HFFc6 (cell line): ENCODE measurements at places on chromosomes 5 and 9. TPM values are rescaled to one million over a fixed set of nuclear protein-coding genes. Genes with fewer than 3 reads are reported as not detected.

- no peak for DNase-seq
Measured at GRCh38 chr9:133169102-133169501, 5.4 kb upstream of the GBGT1 start.

DNA sequence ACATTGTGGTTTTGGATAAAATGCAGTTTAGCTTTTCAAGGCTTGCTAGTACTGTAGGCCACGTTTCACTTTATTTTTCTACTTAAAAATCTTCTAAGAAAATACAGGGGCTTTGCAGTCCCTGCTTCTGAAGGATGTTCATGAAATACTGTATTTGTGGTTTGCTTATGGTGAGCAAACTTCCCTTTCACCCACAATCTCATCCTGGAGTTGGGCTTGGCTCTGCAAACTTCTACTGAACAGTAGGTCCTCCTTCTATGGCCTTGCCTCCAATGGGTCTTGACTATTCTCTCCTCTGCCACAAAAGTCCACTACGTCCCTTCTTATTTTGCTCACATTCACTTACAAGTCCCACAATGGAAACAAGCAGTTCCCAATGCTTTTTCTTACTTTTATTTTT lies 502.7 kb upstream of the KLF4 start:
- no peak for DNase-seq

DNA sequence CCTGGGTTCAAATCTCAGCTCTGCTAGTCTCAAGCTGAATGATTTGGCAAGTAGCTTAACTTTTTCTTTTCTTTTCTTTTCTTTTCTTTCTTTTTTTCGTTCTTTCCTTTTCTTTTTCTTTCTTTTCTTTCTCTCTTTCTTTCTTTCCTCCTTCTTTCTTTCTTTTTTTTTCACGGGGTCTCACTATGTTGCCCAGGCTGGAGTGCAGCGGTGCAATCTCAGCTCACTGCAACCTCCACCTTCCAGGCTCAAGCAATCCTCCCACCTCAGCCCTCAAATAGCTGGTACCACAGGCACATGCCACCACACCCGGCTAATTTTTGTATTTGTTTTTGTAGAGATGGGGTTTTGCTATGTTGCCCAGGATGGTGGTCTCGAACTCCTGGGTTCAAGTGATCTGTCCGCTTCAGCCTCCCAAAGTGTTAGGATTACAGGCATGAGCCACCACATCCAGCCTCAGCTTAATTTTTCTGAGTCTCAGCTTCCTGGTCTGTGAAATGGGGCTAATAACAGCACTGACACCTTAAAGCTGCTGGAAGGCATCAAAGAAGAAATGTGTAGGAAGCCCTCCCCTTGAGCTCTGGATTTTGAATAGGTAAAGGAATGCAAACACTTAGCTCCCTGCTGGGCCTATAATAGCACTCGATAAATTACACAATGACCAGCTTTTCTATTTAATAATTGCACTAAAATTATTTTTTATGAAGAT lies 17.5 kb upstream of the PPARGC1B start:
- DNase-seq, result no peak

GRCh38 chr5:180026320-180026719 lies 45.2 kb downstream of the RNF130 start:
- no peak for DNase-seq

DNA sequence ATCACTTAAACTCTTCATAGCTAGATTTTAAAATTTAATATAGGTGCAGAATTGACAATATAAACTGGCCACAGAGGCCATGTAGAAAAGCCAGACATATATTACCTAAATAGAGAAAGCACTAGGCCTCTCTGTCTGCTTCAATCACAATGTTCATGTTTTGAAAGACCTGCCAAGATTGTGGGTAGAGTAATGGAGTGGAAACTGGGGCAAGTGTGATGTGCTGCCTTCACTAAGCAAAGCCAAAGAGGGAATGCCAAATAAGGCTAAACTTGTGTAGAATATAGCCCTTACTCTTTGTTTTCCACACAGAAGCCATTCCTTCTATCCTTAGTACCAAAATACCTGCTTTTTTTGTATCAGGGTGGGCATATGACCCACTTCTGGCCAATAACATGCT lies 15.1 kb upstream of the ISOC1 start:
- DNase-seq, result no peak

- no peak for DNase-seq
Measured at GRCh38 chr5:170783498-170784247, at the start of gene GABRP. Gene GABRP, plus strand, starts transcription at chr5:170783725. Its CDS starts 4,891 bp downstream, at chr5:170788616.

DNA sequence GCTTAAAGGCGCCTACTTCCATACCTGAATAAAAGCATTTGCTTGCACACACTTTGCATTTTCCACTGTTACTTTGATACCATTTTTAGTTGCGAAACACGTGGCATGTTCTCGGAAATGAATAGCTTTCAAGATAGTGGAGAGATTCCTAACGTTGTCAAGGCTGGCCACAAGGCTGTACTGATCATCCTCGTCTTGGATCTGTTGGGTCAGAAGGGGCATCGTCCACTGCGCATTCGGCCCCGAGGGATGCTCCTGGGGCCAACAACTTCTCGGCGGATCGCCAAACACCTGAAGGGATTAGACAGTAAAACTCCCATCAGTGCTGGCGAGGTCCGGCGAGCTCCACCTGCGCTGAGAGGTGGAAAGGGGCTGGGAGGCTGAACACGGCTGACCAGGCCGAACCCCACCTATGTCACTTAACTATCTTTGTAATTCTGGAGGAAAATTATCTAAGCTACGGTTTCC lies 599 bp downstream of the RAD1 start:
- DNase-seq, result peak; percentile 17

DNA sequence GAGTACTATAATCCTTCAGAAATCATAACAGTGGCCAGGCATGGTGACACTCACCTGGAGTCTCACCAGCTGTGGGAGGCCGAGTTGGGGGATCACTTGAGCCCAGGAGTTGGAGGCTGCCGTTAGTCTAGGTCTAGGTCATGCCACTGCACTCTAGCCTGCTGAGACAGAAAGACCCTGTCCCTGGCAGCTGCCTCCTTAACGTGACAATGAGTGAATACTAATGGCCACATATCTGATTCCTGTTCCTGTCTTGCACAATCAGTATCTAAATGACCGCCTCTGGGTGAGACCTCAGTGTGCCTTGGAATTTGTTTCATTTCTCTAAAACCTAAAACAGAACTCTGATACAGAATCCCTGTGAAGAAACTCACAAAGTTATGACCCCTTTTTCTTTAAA lies 131.0 kb upstream of the DAB2 start:
- no peak for DNase-seq

DNA sequence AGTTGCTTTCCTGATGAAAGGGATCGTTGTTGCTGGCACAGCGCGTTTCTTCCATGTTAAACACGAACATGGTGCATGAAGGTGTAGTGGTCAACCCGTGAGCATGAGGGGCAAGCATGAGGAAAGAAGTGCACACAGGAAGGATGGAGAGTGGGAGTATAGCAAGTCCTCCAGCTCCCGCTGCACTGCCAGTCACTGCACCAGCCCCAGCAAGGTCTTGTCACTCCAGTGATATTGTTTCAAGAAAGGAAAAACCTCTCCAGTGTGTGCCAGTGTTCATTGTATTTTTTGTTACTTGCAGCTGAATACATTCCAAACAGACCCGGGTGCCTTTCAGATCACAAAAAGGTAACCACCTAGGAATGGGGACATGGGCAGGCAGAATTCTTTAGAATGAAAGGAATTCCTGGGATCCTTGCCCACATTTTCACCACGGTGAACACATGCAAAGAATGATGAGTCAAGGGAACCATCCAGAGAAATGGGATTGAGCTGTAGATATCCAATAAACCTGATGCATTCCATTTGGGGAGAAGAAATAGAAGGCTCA lies 186.3 kb downstream of the AOPEP start:
- DNase-seq, result peak; percentile 82

- DNase-seq, result no peak
Measured at GRCh38 chr5:59351076-59351794, 542.3 kb downstream of the PDE4D start.

- DNase-seq, result peak; percentile 36
Measured at GRCh38 chr5:111857623-111858022, 100.6 kb upstream of the NREP start.

DNA sequence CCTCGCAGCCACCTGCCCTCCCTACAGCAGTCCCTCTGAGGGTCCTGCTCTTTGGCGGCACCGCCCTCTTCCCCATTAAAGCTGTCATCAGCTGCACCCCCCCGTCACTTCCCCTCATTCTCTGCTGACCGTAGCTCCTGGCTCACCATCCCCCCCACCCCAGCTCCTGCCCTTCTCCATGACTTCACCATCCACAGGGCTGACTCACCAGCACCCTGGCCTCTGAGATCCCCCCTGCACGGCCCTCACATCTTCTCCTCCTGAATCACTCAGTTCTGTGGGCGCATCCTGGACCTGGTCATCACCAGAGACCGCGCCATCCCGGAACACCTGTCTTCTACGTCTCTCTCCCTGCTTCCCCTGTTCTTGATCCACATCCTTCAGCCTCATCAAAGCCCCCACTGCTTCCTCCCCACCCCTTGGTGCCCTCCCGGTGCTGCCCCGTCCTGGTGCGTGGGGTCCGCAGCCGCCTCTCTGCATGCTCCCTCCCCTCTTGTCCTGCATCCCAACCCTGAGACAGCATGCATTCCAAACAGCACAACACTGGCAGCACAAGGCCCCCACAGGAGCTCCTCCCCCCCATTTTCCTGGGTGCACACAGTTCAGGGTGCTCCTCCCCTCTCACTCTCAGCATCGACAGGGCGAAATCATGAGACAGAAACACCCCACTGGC lies 12.9 kb downstream of the FLT4 start:
- DNase-seq, result no peak

- DNase-seq, result no peak
Measured at GRCh38 chr5:142106061-142106460, 2.5 kb upstream of the NDFIP1 start.

DNA sequence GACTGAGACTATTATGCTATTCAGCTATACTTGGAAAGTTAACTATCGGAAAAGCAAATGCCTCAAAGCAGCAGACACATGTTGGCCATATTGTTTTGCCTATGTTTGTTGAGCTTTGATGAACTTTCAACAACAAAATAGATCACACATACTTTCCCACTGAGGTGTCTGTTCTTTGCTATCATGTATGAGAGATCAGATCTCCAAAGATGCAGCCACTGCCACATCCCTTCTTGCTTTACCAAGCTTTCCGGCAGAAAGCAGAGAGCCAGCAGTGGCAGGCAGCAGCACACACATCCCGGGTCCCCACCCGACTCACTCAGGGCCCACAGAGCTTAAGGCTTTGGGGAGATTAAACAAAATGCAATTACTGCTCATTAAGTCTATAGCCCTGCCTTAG lies 18.8 kb downstream of the ZBTB5 start:
- DNase-seq, result no peak

DNA sequence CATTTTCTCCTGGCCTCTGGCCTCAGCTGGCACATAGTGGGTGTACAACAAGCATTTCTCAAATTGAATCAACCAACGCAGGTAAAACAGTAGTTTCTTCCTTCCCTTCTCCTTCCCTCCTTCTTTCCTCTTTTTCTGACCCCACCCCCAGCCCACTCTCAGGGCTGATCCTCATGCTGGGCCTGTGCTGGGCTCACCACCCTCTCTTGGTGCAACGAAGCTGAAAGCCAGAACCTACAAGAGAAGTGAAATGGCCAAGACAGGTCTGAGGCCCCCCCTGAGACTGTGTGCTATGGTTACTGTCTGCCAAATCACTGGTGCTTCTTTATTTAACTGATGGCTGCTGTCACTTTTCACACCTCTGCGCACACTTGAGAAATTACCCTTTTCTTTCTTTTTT lies 53.0 kb upstream of the BOD1 start:
- DNase-seq, result no peak

GRCh38 chr5:144549580-144549979 lies 378.9 kb downstream of the KCTD16 start:
- DNase-seq, result peak; percentile 77

GRCh38 chr5:50655810-50656205 lies 10.6 kb upstream of the PARP8 start:
- DNase-seq, result no peak

GRCh38 chr9:90526386-90526785 lies 116.2 kb downstream of the DIRAS2 start:
- DNase-seq, result no peak

DNA sequence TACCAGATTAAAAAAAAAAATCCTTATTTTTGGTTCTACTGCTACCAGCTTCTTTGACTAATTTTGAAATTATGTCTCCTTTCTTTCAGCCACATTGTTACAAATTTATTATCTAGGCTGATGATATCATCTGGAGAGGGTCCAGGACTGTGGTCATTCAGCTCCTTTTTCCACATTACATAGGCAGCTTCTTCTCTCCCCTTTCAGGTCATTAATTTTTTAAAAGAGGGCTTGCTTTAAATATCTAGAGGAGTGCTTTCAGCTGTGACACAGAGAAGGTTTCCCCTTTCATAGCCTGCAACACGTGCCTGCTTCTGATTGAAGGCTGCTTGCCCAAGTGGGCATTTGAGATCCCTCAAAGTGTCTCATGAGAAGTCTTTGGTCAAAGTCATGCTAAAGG lies 155.7 kb upstream of the PAPPA start:
- DNase-seq, result peak; percentile 79

DNA sequence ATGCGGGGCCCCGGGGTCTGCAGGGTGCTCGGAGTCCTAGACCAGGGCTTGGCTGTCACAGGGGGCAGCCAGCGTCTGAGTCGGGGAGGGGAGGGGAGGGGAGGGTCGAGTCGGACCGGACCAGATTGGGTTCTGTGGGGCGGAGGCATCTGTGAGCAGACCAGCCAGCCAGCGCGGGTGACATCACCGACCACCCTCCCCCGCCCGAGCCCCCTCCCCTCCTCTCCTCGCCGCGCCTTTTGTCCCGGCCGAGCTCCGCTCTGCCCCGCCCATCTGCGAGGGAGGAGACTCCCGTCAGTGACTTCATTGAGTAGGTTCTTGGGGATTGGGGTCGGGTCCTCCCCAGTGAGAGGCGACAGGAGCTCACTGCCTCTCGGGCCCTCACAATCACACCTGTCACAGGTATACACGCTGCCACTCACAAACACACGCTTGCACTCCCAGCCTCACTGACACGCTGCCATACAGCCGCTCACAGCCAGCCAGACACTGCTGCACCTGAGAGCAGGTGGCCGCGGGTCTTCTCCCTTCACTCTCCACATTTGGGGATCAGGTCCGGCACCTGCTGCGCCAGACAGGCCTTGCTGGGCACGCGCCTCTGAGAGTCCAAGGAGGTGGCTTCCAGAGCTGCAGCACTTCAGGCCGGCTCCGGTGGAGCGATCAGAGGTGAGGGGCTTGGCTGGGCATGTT lies 546 bp downstream of the DNAJB5 start:
- no peak for DNase-seq

- DNase-seq, result no peak
Measured at GRCh38 chr9:84393266-84393950, 52.9 kb upstream of the SLC28A3 start.

MAMDC4 gene
- 2.7 to 3.3 TPM (median 3.3 TPM) in 3 replicates for total RNA-seq

SLC4A9 gene
- not detected in 3 replicates for total RNA-seq

SH3TC2 gene
- 11.4 to 12.1 TPM (median 11.6 TPM) in 3 replicates for total RNA-seq

TMEFF1 gene
- total RNA-seq, result 1.7 to 2.6 TPM (median 1.8 TPM) in 3 replicates

HTR1A gene
- total RNA-seq, result not detected in 3 replicates

TBC1D9B gene
- total RNA-seq, result 64.6 and 78.9 TPM in 2 replicates

TRIM7 gene
- total RNA-seq, result 2.9 to 5.4 TPM (median 3.6 TPM) in 3 replicates

JAKMIP2 gene
- total RNA-seq, result not detected in 3 replicates

NTRK2 gene
- 0.20 to 0.90 TPM (median 0.49 TPM) in 3 replicates for total RNA-seq

DOCK2 gene
- 2.0 to 5.3 TPM (median 4.6 TPM) in 3 replicates for total RNA-seq

MYO10 gene
- 98.6 to 125 TPM (median 113 TPM) in 3 replicates for total RNA-seq

PCDHGA3 gene
- 1.7 to 10.2 TPM (median 7.9 TPM) in 3 replicates for total RNA-seq

CNTLN gene
- total RNA-seq, result 5.3 and 8.5 TPM in 2 replicates

EIF4EBP3 gene
- 2.5 to 2.9 TPM (median 2.9 TPM) in 3 replicates for total RNA-seq

CCNJL gene
- not detected in 3 replicates for total RNA-seq

CTXN3 gene
- total RNA-seq, result not detected in 3 replicates

NRARP gene
- 0.17 to 0.44 TPM in 2 of 3 replicates, not detected in the other for total RNA-seq
